Stimulated activated CD8-positive, alpha-beta memory T cell treated with anti-CD3 and anti-CD28 coated beads, Interleukin-12 subunit alpha, Interleukin-12 subunit beta, amount 100 ng/mL, for 4 hours (primary cell): ENCODE measurements at places on chromosomes 2 and 18.

- DNase-seq: no peak
These were observed 16.6 kb downstream of the SLC9A4 start for GRCh38 chr2:102489646-102490045.

DNA sequence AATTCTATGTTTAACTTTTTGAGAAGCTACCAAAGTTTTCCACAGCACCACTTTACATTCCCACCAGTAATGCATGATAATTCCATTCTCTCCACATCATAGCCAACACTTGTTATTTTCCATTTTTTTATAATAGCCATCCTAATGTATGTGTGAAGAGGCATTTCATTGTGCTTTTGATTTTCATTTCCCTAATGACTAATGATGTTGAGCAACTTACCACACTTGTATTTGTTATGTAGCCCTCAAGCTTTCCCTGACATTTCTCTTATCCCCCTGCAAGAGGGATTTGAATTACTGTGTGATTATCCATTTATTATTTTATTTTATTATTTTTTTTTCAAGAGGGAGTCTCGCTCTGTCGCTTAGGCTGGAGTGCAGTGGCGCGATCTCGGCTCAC is 23.6 kb upstream of the SOS1 start:
- no peak for DNase-seq

DNA sequence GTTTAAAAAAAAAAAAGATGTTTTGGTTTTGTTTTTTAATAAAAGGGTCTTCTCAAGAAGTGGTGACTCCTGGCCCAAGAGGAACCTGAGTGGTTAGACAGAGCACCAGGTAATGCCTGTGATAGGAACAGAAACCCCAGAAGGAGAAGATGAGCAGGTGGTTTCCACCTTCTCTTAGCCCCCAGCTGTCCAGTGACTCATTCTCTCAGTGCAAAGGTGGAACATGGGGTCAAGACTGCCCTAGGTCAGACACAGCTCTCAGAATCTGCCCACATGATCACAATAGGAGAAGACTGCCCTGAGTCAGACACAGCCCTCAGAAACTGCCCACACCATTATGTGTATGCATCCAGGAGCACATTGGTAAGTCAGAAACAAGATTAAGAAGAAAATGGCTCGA is 61.8 kb downstream of the TBC1D8 start:
- DNase-seq: no peak

GRCh38 chr2:31337860-31338259 is 76.7 kb downstream of the XDH start:
- no peak for DNase-seq

GRCh38 chr2:172698041-172698863 is 37.4 kb upstream of the RAPGEF4 start:
- DNase-seq: no peak

- DNase-seq: no peak
These were observed 143.5 kb downstream of the AQP4 start for GRCh38 chr18:26721854-26722564.

GRCh38 chr2:225177098-225177497 is 134.8 kb upstream of the DOCK10 start:
- DNase-seq: no peak

- no peak for DNase-seq
These were observed 198.7 kb downstream of the CCDC85A start for GRCh38 chr2:56382466-56382865.

- DNase-seq: no peak
These were observed 2.8 kb upstream of the RMP24 start for GRCh38 chr18:35969676-35970075.

GRCh38 chr2:100244881-100245605 is 77.3 kb downstream of the LONRF2 start:
- no peak for DNase-seq

DNA sequence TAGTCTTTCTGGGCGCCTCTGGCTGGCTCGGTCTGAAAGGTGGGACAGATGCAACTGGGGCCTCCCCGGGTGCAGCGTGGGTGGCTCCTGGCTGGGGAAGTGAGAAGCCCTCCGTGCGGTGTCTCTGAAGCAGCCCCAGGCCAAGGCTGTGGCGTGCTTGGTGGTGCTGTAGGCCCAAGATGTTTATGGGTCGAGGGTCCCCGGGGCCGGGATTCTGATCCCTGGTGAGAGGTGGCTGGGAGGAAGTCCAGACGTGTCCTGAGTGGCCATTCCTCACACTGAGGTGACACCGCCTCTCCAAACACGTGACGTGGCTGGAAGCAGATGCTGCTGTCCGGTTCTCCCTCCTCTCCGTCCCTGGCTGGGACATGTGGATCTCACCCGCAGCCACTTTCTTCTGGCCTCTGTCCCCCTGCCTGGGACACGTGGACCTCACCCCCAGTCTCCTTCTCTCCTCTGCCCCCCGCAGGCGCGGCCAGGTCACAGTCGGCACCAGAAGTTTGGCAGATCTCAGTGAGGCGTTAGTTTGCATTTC is 12.6 kb downstream of the RTP5 start:
- peak; percentile 63 for DNase-seq

DNA sequence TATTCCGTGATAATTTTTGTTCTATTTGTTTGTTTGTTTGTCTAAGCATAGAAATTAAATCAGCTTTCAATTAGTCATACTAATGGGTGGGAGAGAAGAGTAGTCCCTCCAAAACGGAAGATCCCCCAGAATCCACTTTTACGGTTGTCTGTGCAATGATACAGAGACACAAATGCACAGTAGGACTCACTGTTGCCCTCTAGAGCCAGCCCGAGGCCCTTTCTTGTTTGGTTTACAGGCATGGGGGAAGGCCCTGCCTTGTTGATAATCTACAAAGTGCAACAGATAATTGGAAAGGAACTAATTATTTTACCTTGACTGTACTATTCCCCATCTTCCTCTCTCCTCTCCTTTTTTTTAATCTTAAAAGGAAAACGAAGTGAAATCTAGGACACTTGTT is 121.1 kb downstream of the ACOXL start:
- no peak for DNase-seq

DNA sequence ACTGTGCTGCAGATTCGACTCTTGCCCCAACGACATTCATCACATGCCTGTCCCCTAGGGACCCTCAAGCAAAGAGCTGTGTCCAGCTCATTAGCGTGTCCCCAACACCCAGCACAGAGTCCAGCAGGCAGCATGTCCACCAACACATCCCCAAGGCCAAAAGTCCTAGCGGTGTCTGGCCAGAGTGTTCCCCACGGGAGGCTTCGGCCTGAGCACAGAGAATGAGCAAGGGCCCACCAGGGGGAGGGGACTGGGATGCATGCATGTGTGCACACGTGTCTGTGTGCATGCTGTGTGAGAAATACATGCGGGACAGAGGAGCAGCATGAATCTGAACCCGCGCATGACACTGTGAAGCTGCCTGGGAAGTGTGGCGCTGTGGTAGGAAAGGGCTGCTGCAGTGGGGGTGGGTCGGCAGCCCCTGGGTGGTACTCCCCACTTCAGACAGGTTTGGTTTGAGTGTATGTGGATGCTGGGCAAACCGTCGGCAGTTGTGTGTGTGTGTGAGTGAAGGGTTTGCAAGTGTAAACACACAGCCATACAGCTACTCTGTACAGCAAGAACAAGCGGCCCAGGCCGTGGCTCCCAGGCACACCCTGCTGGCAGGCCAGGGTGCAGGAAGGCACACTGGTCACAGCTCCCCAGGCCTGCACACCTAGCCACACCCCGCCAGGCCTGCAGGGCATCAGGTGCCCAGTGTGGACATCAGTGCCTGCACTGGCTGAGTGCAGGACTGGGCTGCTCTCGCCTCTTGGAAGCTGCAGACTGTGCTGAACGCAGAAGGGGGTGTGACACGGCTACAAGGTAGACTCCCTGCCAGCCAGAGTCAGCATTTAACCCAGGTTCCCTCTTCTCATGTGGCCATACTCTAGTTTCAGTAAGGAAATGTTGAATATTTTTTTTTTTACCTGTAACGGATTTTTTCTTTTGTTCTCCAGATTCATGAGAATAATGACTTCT is 19.5 kb upstream of the HES6 start:
- no peak for DNase-seq

DNA sequence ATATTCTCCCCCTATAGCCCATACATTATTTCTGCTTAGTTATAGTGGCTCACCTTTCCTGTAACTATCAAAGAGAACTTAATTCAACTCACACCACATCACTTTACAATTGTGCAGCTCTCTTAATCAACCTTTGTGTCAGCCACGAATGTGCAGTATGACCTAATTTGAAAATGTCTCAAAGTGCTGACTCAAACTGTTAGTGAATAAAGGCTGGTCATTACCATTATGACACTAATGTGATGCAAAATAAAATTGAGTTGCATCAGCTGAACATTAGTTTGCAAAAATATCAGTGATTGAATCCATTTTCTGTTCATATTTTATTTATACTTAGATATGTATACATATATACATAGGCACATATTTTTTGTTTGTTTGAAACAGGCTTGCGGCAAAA is 251.8 kb downstream of the MEIS1 start:
- DNase-seq: no peak

DNA sequence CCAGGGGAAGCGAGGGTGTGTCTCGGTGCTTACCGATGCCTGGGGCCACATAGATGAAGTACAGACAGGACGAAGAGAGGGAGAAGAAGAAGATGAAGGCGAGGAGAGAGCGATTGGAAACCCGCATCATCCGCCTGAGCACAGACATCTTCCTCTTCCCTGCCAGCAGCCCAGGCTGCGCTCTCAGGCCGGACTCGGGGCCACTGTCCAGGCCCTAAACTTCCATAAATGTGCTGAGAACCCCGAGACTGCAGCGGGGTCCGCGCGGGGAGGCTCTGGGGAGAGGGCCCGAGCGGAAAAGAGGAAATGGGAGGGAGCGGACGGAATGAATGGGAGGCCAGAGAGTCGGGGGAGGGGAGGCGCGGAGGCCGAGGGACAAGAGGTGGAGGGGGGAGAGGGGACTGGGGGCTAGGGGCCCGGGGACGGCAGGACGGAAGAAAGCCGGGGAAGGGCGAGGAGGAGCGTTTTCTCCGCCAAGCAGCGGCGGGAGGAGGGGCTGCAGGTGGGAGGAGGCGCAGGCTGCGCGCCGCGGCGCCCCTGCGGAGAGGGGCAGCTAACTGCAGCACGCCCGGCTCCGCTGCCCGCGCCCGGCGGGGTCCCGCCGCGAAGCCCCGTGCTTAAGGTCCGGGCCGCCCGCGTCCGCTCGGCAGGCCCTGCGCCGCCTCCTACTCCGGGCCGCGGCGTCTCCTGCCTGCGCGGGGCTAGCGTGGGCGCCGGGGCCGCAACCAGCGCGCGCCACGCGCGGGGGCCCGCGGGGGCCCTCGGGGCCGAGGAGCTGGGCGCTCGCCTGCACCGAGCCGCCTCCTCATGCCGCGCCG is at the start of gene B4GALT6:
B4GALT6 (minus strand) TSS at position 303 of the 818 bp plus-strand sequence; CDS start at position 148, 155 bp downstream.
- peak; percentile 9 for DNase-seq

DNA sequence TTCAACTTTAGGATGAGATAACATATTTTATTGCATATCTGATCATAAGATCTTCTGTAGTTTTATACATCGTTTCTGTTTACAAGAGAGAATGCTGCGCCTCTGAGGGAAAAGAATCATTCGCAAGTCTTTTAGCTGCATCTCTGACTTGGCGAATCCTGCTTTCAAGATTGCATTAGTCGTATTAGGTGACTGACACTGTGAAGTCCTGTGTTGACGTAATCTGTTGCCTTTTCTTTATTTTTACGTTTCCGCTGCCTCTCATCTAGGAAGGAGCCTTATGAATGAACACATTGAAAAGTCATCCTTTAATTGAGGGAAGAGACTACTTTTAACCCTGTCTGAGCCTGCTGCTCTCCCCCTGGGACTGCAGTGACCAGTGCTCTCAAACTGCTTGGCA is 101.5 kb downstream of the LDLRAD4 start:
- no peak for DNase-seq

DNA sequence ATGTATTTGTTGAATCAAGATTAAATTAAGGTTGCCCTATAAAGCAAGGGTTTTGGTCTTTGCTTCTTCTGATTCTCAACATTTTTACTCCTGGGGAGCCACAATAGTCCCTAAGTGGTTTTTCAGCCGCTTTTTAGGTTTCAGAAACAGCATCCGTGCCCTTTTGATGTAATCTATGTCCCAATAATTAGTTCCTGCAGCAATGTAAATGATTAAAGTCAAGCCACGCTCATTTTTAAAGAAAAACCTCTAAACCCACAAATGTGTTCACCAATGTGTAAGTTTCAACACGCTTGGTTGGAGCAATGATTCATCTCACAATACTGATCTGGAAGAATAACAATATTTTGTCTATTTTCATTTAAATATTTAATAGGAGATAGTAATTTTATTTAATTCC is 5.6 kb downstream of the ARL4C start:
- no peak for DNase-seq

GRCh38 chr18:62759704-62760402 is 44.5 kb downstream of the PHLPP1 start:
- DNase-seq: no peak

- no peak for DNase-seq
These were observed 226.0 kb downstream of the FAM210A start for GRCh38 chr18:13500227-13500865.

DNA sequence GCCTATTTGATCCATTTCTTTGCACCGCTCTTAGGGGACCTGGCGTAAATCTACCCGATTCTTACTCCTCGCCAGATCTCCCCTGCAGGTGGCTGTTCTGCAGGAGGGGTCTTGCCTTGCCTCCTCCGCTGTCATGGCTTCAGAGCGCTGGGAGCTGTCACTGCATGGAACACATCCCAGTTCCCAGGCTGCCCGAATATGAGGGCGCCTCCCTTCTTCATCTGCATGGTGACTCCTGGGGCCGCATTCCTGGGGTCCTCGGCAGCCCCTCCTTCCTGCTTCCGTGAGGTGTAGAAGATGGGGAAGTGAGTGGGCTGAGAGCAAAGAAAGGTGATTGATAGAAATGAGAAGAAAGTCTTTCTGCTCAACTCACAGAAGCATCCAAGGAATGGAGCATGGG is 27.3 kb upstream of the COPS8 start:
- DNase-seq: no peak

DNA sequence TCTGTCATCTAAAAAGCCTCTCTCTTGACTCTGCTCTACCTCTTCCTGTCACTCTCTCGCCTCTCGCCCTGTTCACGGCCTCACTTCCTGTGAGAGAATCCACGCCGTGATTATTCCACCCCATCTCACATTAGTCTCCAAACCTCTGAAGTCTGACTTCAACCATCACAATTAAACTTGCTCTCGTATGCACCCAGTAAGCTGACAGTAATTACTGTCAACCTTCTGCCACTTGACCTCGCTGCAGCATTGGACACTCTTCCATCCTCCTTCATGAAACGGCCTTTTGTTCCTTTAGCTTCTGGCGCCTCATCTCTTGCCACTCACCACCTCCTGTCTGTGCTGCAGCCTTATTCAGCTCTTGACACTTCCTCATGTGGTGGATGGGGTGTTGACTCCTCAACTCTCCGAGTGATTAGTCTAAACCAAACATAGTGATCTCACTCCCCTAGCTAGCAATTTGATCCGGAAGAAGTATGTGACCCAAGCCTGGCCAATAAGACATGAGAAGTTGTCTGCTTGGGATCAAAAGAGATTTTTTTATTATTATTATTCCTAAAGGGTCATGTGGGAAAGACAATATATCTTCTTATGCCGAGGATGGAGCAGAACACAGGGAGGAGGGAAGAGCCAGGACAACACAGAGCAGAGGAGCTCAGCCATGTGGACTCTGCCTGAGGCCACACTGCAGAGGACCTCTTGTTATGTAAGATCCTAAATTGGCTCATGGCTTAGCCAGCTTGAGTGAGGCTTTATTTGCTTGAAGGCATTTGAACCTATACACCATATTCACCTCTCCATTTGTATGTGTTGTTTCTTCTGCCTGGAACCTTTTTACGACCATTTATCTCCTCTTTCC is 38.4 kb upstream of the MYO1B start:
- DNase-seq: peak; percentile 27

GRCh38 chr2:182186132-182186735 is 200.6 kb downstream of the PPP1R1C start:
- no peak for DNase-seq
